Bronchus fibroblast of lung (primary cell): ENCODE measurements at places on chromosomes 2 and 18. TPM values are rescaled to one million over a fixed set of nuclear protein-coding genes. Genes with fewer than 3 reads are reported as not detected.

Gene SLC4A3
- 1.3 and 1.8 TPM in 2 replicates for total RNA-seq

Gene TBC1D8
- 4.4 and 5.2 TPM in 2 replicates for total RNA-seq

Gene ANKRD29
- 0.67 and 0.89 TPM in 2 replicates for total RNA-seq

Gene GREB1L
- under 0.01 and 0.30 TPM in 2 replicates for total RNA-seq

Gene DAPL1
- not detected in 2 replicates for total RNA-seq

Gene LOXHD1
- not detected in 2 replicates for total RNA-seq

Gene SFXN5
- 6.9 and 8.5 TPM in 2 replicates for total RNA-seq

Gene SERTAD2
- 7.1 and 9.8 TPM in 2 replicates for total RNA-seq

Gene RPS27A
- 1,202 and 1,279 TPM in 2 replicates for total RNA-seq

Gene C2orf80
- total RNA-seq: not detected in 2 replicates

Gene CRYBA2
- total RNA-seq: not detected in 2 replicates

Gene RESP18
- total RNA-seq: not detected in 2 replicates

Gene TOGARAM2
- total RNA-seq: under 0.01 TPM in 1 of 2 replicates, not detected in the other

Gene GPR155
- 0.74 and 1.3 TPM in 2 replicates for total RNA-seq

Gene IL1R1
- 37.0 and 38.8 TPM in 2 replicates for total RNA-seq

Gene DUSP11
- total RNA-seq: 20.8 TPM in 2 replicates

Gene COBLL1
- 0.67 and 0.74 TPM in 2 replicates for total RNA-seq

Gene NT5DC4
- total RNA-seq: not detected in 2 replicates

Gene EGR4
- total RNA-seq: not detected in 2 replicates

Gene MROH2A
- not detected in 2 replicates for total RNA-seq

Gene RGPD3
- total RNA-seq: under 0.01 TPM in 1 of 2 replicates, not detected in the other

Gene CDH20
- total RNA-seq: under 0.01 TPM in 1 of 2 replicates, not detected in the other

Gene LCT
- total RNA-seq: not detected in 2 replicates

Gene HOXD13
- not detected in 2 replicates for total RNA-seq

Gene MC2R
- total RNA-seq: not detected in 2 replicates

Gene AQP4
- total RNA-seq: not detected in 2 replicates

Gene CPO
- not detected in 2 replicates for total RNA-seq

Gene NIFK
- total RNA-seq: 21.9 and 33.0 TPM in 2 replicates

Gene SERPINB10
- total RNA-seq: 1.7 TPM in 1 of 2 replicates, not detected in the other

Gene IL1B
- total RNA-seq: 0.17 and 0.45 TPM in 2 replicates
